ENCODE measurements at places on chromosomes 5 and 9.
A peak's percentile ranks its signal among the peaks of the same experiment; 100 is the strongest.

- ATAC-seq = no peak
Observed at GRCh38 chr5:170527991-170528390, 24.2 kb downstream of the KCNIP1 start.

GRCh38 chr9:117714282-117714681 lies 10.1 kb downstream of the TLR4 start:
- ATAC-seq = no peak

- ATAC-seq = no peak
Observed at GRCh38 chr9:91255327-91255726, 106.4 kb downstream of the AUH start.

DNA sequence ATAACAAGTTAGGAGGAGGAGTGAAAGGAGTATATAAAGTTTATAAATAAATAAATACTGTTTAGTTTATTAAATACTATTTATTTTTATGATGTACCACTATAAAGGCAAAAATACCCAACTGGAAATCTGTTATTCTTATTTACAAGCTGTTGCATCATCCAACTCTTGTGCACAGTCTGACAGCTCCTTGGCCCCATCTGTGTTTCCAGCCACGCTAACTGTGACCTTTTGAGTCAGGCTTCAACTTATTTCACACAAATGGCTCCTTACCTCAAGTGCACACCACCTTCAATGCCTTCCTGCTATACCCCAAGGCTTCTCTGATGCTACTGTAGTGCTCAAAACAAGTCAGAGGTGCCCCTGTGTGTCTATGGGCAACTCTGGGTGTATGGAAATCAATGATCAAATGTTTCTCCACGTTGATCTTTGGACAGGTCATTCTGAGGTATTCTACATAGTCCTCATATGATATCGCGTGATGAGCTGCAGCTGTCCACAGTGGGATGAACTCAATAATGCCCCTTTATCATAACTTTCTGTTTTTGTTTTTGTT lies 303.2 kb upstream of the GRAMD2B start:
- ATAC-seq = no peak

GRCh38 chr5:40955313-40955712 lies 46.0 kb downstream of the C7 start:
- ATAC-seq = no peak

GRCh38 chr5:171801-172331 lies 19.4 kb upstream of the LRRC14B start:
- no peak for ATAC-seq

- no peak for ATAC-seq
Observed at GRCh38 chr9:131050831-131051230, 41.9 kb downstream of the LAMC3 start.

DNA sequence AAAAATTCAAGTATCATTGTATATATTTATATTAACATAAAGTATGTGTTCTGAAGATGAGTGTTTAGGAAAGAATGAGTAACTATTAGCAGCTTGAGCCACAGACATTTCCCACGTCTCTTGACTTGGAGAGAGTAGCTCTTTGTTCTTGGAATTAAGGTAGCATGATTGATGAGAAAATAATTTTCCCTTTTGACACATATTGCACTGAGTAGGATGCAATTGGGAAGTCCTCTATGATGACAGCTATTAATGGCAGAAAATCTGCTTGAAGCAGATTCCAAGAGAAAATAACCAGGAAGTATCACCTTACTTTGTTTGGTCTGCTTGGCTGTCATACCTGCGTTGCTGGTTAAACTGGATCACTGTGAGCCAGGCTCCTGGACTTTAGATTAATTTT lies 204.8 kb downstream of the TLE4 start:
- ATAC-seq = no peak

- ATAC-seq = peak; percentile 95
Observed at GRCh38 chr5:56669534-56670483, 145.5 kb upstream of the MAP3K1 start.

DNA sequence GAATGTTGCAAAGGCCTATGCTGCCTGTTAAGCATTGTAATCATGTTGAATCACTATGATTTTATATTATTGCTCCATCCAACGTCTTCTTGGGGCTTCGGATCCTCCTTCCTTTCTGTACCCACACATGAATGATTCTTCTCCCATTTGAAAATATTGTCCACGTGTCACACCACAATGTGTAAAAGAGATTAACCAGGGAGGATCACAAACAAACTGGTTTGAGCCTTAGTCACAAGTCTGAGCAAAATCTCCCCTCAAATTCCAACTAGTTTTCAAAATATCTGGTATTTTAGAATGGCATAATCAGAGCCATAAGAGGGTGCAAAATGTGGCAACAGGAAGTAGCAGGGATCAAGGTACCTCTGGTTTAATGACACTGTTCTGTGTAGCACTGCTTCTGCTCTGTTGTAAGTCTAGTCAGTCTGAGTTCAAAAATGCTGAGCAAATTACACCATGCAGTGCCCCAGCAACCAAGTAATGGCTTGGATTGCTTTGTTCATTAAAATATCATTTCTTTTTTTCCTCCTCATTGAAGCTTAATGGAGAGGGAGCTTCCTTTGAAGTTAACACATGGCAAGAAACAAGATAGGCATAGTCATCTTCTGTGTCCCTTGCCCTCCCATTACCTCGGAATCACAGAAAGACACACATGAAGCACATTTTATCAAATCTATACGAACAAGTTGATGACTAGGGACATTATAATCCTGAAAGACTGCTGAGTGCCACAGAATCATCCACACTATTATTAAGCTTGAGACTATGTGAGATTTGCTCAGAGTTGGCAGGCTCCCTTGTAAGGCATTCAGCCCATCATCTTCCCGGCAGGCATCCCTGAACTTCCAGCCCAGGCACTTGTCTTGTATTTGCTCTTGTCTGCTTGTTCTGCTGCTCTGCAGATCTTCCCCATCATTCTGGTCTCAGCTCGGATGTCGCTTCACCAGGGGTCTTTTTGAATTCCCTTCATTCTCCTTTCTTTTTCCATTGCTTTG lies 102.0 kb upstream of the PRLR start:
- ATAC-seq = no peak

GRCh38 chr5:125256296-125256695 lies 509.9 kb upstream of the ZNF608 start:
- no peak for ATAC-seq

DNA sequence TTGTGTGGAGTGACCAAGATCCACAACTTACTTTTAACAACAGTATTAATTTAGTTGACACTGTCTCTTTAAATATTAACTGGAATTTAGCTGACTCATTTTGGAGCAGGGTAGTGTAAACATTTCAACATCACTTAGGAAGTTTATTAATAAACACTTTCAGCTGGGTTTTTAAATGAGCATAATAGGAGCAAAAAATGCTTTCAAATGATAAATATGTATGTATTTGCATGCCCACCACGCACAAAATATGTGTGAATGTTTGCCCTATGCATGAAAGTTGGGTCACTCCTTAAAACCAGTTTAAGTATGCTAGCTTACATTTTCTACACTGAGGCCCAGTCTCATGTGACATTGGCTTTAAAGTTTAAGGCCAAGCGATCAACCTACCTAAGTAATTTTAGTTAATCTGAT lies 2.9 kb downstream of the ZFAND5 start:
- ATAC-seq = no peak

DNA sequence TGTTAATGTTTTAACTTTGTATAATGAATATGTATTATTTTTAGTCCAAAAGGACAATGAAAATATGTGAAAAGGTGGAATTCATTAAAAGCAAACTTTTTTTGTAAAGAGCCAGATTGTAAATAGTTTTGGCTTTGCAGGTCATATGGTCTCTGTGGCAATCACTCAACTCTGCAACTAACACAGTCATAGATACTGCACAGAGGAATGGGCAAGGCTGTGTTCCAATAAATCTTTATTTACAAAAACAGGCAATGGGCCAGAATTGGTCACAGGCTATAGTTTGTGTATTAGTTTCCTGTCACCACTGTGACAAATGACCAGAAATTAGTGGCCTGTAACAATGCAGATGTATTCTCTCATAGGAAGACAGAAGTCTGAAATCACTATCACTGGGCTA lies 125.4 kb upstream of the PTCH1 start:
- no peak for ATAC-seq

- ATAC-seq = no peak
Observed at GRCh38 chr5:21121213-21121612, 1133.2 kb upstream of the CDH18 start.

DNA sequence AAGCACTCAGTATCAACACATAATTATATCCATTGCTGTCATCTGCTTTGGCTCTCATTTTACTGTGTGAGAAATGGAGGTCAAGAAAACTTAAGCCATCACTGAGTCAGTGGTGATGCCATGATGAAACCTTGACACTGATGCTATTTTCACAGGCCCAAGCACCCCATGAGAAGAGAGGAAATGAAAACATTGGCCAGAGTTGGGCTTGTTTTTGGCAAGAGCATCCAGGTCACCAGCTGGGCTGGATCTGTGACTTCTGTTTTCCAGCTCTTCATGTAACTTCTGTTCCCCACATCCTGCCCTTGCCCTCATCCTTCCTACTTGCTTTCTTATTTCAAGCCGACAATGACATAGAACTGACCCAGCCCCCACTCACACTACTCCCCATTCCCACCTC lies 10.0 kb downstream of the LCP2 start:
- ATAC-seq = peak; percentile 76

GRCh38 chr9:136544964-136545691 lies 720 bp downstream of the NOTCH1 start:
- peak; percentile 47 for ATAC-seq

- no peak for ATAC-seq
Observed at GRCh38 chr9:126663661-126664072, 49.9 kb downstream of the LMX1B start.

DNA sequence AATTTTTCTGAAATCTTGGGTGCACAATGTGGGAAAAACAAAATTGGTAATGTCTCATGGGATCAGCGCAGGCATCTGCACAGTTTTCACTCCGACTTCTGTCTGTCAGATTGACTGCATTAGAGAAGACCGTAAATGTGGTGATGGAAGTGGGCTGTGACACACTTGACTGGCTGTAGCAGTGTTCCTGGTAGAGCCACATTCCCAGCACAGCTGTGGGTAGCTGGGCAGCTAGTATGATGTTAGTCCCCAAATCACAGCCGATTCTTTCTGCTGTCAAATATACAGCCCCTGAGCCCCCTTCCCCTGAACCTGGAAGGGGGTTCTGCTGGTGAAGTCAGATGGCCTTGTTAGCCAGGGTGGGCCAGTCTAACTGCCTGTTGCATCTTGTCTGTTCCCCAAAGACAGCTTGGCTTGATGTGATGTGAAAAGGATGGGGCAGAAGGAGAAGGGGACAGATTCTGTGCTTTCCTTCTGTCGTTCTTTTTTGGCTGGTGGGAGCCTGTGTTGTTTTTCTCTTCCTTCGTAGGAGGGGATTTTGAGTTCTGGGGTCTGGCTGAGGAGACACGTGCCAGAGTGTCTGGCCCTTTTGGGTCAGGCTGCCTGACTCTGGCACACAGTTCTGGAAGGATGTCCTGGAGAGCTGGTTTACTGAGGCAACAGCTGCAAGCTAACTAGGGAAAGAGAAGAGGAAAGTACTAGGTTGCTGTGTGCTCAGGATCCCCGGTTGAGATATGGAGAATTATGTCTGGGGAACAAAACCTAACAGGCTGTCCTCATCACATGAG lies 66.4 kb upstream of the SPRY4 start:
- no peak for ATAC-seq

GRCh38 chr9:87545858-87546257 lies 48.2 kb downstream of the DAPK1 start:
- ATAC-seq = no peak

DNA sequence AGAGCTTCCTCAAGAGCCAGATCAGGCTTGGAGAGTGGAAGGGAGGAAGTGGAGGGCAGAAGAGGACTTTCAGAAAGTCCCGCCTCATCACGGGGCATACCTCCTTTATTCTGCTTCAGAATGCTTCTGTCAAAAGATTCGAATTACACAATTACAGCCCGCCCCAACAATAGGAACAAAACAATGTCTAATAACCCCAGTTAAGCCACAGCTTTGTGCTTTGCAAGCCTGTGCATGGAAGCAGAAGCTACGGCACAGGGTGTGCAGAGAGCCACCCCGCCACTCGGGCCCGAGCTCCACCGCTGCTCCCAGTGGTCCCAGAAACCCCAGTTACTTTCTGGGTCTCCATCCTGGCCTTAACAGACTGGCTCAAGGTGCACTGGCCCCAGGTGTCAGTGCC lies 23.5 kb downstream of the HNRNPH1 start:
- no peak for ATAC-seq

GRCh38 chr5:41193456-41194205 lies 19.7 kb downstream of the C6 start:
- ATAC-seq = no peak

- peak; percentile 91 for ATAC-seq
Observed at GRCh38 chr9:110015759-110016158, 192.2 kb downstream of the C9orf152 start.

- no peak for ATAC-seq
Observed at GRCh38 chr5:17120209-17120608, 97.2 kb upstream of the BASP1 start.

DNA sequence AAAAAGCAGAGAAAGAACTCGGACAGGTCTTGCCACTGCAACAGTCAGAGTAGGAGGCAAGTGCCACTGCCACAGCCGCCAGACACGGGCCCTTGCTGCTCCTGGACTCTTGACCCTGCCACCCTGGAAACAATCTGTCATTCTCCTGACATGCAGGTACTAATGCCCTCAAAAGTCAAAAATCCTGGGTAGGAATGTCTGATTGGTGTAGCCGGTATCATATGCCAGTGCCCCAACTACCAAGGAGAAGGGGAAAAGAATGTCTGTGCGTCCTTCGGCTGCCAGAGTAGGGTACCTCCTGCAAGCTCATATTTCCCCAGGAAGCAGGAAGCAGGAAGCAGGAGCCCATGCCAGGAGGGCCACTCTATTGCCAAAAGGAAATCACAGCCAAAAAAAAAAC lies 30.5 kb upstream of the F2RL1 start:
- no peak for ATAC-seq

DNA sequence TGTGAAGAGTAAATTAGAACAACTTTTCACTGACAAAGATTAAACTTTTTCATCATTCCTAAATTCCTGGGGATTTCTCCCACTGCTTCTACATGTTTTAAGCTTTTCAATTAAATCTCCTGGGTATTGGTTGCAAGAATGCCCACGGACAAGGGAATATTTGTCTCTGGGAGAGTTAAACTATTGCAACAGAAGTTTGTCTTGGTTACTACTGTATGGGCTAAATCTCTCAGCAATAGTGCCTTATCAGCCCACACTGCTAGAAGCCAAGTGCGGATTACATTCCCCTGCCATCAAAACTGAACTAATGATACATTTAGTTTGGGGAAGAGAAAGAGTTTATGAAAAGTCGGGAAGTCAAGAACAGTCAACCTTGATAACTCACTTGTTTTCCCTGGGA lies 528.2 kb upstream of the C9orf72 start:
- no peak for ATAC-seq

GRCh38 chr9:116151966-116152381 lies 1.6 kb upstream of the PAPPA start:
- no peak for ATAC-seq

DNA sequence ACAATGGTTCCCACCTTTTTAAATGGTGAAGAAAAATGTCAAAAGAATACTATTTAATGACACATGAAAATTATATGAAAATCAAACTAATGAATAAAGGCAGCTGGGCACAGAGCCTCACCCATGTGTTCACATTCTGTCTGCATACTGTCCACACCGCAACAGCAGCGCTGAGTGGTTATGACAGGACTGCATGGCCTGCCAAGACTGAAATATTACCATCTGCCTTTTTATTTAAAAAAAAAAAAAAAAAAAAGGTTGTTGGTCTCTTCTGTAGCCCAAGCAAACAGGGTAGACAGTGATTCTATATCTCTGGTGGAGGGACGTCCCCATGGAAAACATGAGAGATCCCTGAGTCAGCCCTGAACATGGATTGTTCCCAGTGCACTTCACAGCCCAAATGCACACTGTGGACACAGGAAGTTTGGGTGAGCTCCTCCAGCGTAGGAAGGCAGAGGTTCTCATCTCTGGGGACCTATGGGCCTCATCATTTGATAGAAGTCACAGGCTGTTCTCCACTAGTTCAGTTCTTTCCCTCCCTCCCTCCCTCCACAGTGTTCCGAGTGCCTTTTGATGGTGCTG lies 44.9 kb upstream of the SHC3 start:
- no peak for ATAC-seq
